Activated naive CD8-positive, alpha-beta T cell treated with anti-CD3 and anti-CD28 coated beads, Interleukin-2, amount 10 ng/mL, durations not matched to agents 7 days and 5 days (primary cell): ENCODE measurements at places on chromosomes 1 and 21. TPM values are rescaled to one million over a fixed set of nuclear protein-coding genes. Genes with fewer than 3 reads are reported as not detected.

DNA sequence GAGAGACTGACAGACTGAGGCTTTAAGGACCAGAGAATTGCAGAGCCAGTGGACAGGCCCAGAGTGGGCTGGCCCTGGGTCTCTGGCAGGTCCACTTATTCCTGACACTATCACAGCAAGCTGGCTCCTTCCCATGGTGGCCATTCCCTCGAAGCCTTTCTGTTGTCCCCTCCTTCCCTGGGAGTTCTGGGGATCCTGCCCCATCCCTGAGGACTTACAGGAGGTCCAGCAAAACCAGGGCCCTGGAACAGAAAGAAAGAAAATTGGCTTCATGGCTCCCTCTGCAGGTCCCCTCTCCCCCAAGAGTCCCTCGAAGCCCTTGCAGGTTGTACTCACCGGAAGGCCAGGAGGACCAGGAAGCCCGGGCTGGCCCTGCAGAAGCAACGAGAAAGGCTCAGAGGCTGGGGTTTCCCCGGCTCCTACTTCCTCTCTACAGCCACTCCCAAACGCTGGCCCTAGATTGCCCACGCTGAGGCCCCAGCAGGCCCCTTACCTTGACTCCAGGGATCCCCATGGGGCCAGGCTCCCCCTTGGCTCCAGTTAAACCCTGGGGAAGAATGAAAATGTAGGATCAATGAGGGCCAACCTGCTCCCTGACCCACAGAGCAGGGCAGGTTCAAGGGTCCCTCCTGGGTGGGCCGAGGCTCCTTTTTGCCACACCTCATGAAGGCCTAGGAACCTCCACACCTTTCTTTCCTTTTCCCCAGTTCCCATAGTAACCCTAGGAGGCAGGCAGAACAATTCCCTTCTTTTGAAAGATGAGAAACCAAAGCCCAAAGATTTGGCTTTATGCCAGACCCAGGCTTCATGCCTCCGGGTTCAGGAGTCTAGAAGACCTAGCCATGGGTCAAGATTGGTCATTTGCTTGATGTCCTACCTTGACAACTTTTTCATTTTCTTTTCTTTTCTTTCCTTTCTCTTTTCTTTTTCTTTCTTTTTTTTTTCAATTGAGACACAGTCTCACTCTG is 4.6 kb downstream of the COL9A2 start:
- peak overlapping the region; percentile 33 for H3K4me3 ChIP-seq
- DNase-seq = peak; percentile 39
- H3K36me3 ChIP-seq = no peaks in the 10 kb centered on the region

- no peak overlapping the region for H3K4me3 ChIP-seq
- H3K27me3 ChIP-seq = no peaks in the 10 kb centered on the region
- DNase-seq = no peak
- no peak overlapping the region for H3K27ac ChIP-seq
- H3K4me1 ChIP-seq = no peaks in the 10 kb centered on the region
These were observed 199.2 kb downstream of the ROR1 start for GRCh38 chr1:63973005-63973419.

GRCh38 chr1:59043796-59044195 is 253.1 kb upstream of the FGGY start:
- H3K36me3 ChIP-seq = peaks cover 17% of the 10 kb centered on the region
- no peaks in the 10 kb centered on the region for H3K27me3 ChIP-seq
- peaks cover 39% of the 10 kb centered on the region for H3K4me1 ChIP-seq
- H3K4me3 ChIP-seq = no peak overlapping the region
- no peak for DNase-seq

GRCh38 chr1:32197837-32198236 is 2.6 kb upstream of the CCDC28B start:
- H3K4me3 ChIP-seq = no peak overlapping the region
- peaks cover 45% of the 10 kb centered on the region for H3K36me3 ChIP-seq
- no peak overlapping the region for H3K27ac ChIP-seq
- peaks cover 2% of the 10 kb centered on the region for H3K27me3 ChIP-seq
- H3K4me1 ChIP-seq = peaks cover 69% of the 10 kb centered on the region

DNA sequence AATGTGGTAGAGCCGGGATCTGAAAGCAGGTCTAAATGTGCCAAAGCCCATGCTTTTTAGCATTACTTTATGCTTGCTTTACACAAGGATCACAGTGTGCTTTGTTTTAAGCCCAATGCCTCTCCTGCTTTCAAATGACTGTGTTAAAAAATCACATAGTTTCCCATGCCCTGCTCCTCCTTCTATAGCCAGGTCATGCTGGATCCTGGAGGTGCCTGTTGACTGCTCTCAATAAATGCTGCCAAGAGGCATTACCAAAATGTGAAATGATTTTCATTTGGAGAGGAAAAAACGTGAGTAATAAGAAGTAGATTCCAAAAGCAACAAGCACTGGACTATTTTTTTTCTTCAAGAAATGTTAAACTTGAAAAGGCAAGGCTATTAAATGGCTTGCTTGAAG is 420.7 kb upstream of the USP24 start:
- no peak for DNase-seq
- H3K27me3 ChIP-seq = peaks cover under 1% of the 10 kb centered on the region
- H3K4me1 ChIP-seq = no peaks in the 10 kb centered on the region
- no peak overlapping the region for H3K27ac ChIP-seq
- no peak overlapping the region for H3K4me3 ChIP-seq

GRCh38 chr1:88984569-88984968 is 7.9 kb downstream of the KYAT3 start:
- H3K27ac ChIP-seq = peak overlapping the region; percentile 88
- DNase-seq = no peak
- no peaks in the 10 kb centered on the region for H3K27me3 ChIP-seq
- peaks cover 59% of the 10 kb centered on the region for H3K4me1 ChIP-seq
- H3K4me3 ChIP-seq = peak overlapping the region; percentile 49
- peaks cover 74% of the 10 kb centered on the region for H3K36me3 ChIP-seq

DNA sequence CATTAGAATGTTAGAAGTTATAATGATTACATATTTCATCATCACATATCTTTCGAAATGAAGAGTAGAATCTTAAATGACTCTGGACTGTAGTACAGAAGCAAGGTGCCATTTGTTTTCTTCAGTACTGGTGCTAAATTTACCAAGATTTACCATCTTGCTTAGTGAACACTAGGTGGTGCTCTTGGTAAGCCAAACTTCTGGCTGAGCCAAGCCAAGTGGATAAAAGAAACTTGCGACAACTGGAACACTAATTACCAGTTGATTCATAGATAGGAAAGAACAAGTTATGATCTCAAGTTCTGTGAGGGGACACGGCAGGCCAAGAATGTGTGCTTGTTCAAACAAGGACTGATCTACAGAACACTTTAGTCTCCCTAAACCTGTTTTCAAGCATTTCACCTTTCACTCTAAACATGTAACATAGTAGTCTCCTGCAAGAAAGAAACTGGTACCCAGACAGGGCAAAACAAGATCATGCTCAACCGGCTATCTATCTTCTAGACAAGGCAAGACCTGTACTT is 19.8 kb downstream of the SPRTN start:
- H3K27me3 ChIP-seq = no peaks in the 10 kb centered on the region
- peaks cover 5% of the 10 kb centered on the region for H3K4me1 ChIP-seq
- no peak overlapping the region for H3K4me3 ChIP-seq

DNA sequence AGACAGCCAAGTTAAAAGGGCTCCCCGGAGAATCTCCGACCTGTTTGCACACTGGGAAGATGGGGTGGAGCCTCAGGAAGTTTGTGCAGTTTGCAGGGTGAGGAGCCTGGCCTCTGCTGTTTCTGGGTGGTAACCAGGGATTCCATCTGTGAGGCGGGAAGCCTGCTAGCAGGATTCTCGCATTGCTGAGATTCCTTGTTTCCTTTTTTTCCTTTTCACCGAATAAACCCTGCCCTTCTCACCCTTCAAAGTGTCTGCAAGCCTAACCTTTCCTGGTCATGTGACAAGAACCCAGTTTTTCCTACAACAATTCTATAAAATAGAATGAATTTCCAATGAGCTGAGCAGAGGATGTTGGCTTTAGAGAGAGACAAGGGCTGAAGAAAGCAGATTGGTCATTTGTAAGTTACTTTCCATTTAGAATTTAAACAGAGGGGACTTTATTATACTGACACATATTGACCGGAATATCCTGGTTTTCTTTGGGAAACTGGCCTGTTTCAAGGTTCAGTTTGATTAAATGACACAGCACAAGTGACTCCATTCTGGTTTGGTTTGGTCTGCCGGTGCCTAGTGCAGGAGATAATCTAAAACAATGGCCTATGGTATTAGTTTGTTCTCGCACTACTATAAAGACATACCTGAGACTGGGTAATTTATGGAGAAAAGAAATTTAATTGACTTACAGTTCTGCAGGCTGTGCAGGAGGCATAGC is 48.7 kb upstream of the DNAH14 start:
- H3K4me1 ChIP-seq = no peaks in the 10 kb centered on the region
- H3K4me3 ChIP-seq = no peak overlapping the region
- H3K27ac ChIP-seq = no peak overlapping the region
- H3K36me3 ChIP-seq = no peaks in the 10 kb centered on the region
- no peak for DNase-seq

Gene MYOC
- not detected for total RNA-seq

Gene RHCE
- total RNA-seq = 0.17 TPM

Gene ZC3H12A
- total RNA-seq = 31.0 TPM

Gene LIPI
- not detected for total RNA-seq
